ELR (cell line): ENCODE measurements at places on chromosomes 5 and 9.
A peak's percentile ranks its signal among the peaks of the same experiment; 100 is the strongest.

- DNase-seq = peak; percentile 53
Observed at GRCh38 chr5:141529002-141529401, 40.1 kb downstream of the PCDHGC5 start.

- DNase-seq = peak; percentile 86
Observed at GRCh38 chr5:67983251-67984110, 232.1 kb upstream of the PIK3R1 start.

DNA sequence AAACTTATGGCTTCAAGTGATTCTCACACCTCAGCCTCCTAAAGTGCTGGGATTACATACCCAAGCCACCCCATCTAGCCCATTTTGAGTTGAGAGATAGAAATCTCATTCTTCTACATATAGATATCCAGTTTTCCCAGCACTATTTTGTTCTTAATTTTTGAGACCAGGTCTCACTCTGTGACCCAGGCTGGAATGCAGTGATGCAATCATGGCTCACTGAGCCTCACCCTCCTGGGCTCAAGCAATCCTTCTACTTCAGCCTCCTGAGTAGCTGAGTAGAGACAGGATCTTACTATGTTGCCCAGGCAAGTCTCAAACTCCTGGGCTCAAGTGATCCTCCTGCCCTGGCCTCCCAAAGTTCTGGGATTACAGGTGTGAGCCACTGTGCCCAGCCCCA lies 60.9 kb upstream of the CTNNA1 start:
- peak; percentile 29 for DNase-seq

- DNase-seq = peak; percentile 64
Observed at GRCh38 chr5:78627766-78628165, 20.8 kb downstream of the LHFPL2 start.

DNA sequence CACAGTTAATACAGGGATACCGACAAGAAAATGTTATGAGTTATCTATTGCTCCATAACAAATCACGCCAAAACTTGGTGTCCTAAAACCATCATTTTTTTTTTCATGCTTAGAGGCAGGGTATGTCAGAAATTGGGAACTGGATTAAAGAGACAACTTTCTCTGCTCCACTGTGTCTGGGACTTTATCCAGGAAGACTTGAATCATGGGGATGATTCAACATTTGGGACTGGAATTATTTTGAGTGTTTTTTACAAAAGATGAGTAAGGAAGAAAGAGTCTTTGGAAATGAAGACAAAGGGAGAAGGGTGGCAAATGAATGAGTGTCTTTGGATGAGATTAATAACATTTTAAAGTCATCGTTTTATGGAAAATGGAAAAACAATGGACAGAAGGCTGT lies 1883.7 kb upstream of the C9orf72 start:
- peak; percentile 45 for DNase-seq

DNA sequence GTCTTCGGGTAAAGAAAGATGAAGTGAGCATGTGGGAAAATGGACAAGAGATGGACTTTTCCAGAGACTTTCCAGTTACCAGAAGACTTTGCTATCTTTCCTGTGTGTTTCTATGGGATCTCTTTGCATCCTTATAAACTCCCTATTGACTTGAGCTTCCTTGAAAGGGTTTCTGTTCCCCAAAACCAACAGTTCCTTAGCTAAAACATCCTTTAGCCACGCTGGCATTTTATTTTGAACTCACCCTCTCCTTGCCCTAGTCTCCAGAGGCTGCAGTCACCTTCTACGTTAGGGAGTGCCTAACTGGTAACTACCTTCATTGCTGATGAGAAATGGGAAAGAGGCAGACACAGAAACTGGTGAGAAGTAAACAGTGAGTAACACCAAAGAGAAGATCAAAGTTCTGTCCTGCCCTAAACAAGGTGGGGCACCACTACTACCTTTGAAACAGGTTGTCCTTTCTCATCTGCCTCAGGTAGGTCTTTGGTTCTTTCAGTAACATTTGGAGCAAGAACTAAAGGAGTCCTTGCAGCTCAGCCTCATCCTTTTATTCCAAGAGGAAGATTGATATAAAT lies 402.9 kb downstream of the ENC1 start:
- DNase-seq = no peak

GRCh38 chr5:118006219-118006618 lies 982.1 kb downstream of the DTWD2 start:
- no peak for DNase-seq

- no peak for DNase-seq
Observed at GRCh38 chr9:109627042-109627441, 128.9 kb upstream of the PTPN3 start.

GRCh38 chr9:122234022-122234748 lies 5.4 kb upstream of the LHX6 start:
- DNase-seq = no peak

GRCh38 chr5:76606701-76607100 lies 16.5 kb downstream of the F2RL2 start:
- no peak for DNase-seq

DNA sequence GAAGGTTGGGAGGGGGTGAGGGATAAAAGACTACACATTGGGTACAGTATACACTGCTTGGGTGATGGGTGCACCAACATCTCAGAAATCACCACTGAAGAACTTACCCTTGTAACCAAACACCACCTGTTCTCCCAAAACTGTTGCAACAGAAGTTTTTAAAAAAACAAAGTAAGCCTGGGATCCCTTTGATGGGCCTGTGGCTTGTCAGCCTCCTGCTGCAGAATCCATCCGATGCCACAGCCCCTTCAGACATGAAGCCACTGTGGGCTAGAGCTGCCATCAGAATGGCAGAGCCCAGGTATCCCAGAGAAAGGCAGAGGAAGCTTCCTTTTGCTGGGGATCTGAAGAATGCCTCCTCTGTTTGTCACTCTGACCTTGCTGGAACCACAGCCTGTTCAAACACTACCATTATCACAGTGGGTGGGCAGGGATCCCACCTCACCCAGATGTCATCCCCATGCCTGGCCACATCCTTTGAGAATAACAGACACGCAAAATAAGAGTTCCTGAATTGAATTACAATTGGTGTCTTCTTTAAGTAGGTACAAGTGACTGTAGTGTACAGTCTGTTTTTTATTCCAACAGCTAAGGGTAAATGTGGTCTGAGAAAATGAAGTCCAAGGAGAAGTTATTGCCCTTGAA lies 78.1 kb upstream of the DIRAS2 start:
- no peak for DNase-seq

GRCh38 chr9:131657037-131657377 lies 82.9 kb downstream of the RAPGEF1 start:
- DNase-seq = no peak
